ENCODE measurements at places on chromosomes 4 and X.

DNA sequence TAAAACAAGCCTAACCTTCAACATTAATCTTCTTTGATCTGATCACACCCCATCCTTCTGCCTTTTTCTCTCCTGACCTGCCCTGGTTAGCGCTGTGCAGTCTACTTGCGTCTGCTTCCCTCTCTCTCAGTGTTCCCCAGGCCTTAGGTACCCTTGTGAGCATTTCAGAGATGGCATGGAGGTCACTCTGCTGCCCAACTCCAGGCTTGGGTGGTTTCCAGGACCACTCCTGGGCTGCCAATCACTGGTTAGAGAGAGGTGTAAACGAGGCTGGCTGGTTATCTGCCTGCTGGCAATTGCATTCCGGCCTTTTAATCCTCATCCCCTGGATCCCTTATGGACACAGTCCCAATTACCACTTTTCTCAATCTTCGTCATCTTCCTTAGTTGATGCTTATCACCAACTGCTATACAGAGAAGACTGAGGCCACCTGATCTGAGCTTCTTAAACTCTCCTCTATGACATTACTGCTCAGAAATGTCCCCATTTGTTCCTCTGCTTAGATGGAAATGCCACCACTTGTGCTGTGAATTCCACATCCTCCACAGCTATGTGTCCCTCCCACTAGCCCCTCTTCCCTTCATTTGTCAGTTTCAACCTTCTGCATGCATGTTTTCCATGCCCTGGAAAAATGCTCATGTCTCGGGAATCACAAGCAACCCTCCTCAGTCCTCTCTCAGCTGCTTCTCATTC, 29.0 kb upstream of the BCLAF3 start:
- DNase-seq = no peak

DNA sequence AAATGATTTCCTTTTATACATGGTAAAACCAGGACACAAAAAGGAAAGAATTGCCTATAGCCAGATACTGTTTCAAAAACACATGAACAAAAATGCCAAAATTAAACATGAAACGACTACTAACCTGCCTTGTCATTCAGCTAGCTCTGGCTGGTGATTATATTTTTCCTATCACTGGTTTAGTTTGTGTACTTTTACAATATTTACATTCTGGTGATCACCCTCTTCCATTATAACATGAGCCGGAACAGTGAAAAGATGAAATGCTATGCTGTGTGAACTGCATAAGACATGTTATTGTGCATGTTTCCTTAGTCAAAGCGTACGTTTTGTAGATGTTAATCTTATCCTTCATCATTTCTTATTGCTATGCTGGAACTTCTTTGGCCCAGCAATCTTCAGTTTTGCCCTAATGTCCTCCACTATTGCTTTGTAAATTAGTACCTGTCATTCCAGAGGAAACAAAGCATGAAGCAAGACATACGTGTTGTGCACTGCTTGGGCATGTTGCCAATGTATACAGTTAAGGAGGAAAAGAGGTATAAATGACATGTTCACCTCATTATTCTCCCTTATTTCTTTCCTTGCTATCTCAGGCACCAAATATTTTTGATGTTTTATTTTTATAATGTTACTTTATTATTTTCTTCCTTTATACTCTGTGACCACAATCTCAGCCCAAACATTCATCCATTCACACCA, 386.3 kb downstream of the ARHGAP24 start:
- no peak for DNase-seq

DNA sequence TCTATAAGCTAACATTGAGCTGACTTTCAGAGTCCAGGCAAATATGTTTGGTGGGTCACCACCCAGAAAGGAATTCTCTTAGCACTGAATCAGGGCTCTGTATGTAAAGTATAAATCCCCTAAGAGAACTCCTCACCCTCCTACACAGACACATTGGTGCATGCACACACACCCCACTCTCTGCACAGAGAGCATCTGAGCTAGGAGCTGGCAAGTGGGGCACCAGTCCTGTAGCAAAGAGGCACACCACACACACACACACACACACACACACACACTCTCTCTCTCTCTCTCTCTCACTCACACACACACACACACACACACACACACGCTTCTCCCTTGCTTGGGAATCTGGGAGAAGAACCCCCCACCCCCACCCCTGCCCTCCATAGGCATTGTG, 3.2 kb downstream of the SLITRK2 start:
- DNase-seq = no peak

DNA sequence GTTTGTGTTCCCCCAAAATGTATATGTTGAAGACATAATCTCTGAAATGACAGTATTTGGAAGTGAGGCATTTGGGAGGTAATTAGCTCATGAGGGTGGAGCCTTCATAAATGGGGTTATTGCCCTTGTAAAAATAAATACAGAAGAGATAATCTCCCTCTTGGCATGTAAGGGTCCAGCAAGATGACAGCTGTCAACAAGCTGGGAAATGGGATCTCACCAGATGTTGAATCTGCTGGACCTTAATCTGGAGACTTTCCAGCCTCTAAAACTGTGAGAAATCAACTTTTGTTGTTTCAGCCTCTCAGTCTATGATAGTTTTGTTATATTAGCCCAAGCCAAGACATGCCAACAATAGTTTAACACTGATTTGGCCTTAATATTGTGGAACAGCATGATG, 438.2 kb upstream of the PCDH7 start:
- no peak for DNase-seq

Measured in WERI-Rb-1 (cell line).